ENCODE measurements at places on chromosomes 5 and 9. TPM values are rescaled to one million over a fixed set of nuclear protein-coding genes. Genes with fewer than 3 reads are reported as not detected.

DNA sequence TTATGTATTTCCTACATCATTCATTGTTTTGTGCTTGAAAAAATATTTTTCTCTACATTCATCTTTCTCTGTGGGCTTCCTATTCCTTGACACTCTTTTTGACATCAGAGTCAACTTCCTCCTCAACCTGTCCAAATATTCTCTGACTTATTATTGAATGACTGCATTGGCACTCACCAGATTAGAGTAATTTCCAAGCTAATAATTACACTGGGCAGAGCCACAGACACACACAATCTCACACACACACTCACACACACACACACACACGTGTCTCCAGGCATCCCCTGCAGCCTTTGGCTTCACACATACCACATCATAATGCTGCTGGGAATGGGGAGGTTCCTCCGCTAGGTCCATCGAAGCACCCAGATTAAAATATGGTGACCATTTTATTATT lies 184.5 kb downstream of the SYK start:
- H3K4me3 ChIP-seq = no peak overlapping the region
- H3K36me3 ChIP-seq = no peaks in the 10 kb centered on the region
- no peaks in the 10 kb centered on the region for H3K27me3 ChIP-seq
- H3K27ac ChIP-seq = no peak overlapping the region
- no peak for DNase-seq
- H3K4me1 ChIP-seq = no peaks in the 10 kb centered on the region

DNA sequence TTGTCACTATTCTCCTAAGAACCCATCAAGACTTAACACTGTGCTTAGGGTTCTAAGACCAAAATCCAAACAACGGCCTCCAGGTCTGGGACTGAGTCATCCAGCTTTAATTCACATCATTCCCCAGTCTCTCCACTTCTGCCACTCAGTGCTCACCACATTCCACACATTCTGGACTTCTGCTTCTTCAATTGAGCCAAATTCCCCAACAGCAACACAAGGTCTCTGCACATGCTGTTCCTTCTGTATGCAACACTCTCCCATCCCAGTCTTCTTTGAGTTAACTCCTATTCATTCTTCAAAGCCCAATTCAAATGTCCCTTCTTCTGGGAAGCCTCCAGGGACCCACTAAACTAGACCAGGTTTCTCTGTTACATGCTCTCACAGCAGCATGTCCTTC lies 97.8 kb downstream of the GPR21 start:
- no peak overlapping the region for H3K27ac ChIP-seq
- no peak overlapping the region for H3K4me3 ChIP-seq
- H3K27me3 ChIP-seq = no peaks in the 10 kb centered on the region
- peaks cover 3% of the 10 kb centered on the region for H3K4me1 ChIP-seq
- peak; percentile 31 for DNase-seq

- no peak for DNase-seq
- H3K4me3 ChIP-seq = no peak overlapping the region
- H3K27me3 ChIP-seq = no peaks in the 10 kb centered on the region
- H3K36me3 ChIP-seq = no peaks in the 10 kb centered on the region
- no peak overlapping the region for H3K27ac ChIP-seq
Observed at GRCh38 chr9:123425261-123425821, 69.3 kb downstream of the CRB2 start.

DNA sequence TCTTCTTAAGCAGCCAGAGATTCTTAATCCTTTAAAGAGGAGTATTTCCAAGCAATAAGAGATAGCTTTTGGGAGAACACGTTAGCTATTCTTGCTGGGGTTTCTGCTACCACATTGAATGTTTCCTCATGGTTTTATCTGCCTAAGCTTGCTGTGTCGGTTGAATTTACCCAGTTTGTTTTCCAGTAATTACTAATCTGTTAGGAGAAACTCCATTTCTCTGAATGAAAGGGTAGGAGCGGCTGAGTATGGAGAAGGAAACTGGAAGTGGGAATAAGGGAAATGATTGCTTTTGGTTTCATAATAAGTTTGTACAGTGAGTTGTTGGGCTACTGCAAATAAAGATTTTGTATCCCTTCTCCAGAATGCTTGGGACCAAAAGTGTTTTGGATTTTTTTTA lies 1.2 kb downstream of the JAK2 start:
- peak overlapping the region; percentile 86 for H3K4me3 ChIP-seq
- peaks cover 3% of the 10 kb centered on the region for H3K36me3 ChIP-seq
- peak; percentile 39 for DNase-seq
- H3K27ac ChIP-seq = peak overlapping the region; percentile 93
- no peaks in the 10 kb centered on the region for H3K27me3 ChIP-seq

DNA sequence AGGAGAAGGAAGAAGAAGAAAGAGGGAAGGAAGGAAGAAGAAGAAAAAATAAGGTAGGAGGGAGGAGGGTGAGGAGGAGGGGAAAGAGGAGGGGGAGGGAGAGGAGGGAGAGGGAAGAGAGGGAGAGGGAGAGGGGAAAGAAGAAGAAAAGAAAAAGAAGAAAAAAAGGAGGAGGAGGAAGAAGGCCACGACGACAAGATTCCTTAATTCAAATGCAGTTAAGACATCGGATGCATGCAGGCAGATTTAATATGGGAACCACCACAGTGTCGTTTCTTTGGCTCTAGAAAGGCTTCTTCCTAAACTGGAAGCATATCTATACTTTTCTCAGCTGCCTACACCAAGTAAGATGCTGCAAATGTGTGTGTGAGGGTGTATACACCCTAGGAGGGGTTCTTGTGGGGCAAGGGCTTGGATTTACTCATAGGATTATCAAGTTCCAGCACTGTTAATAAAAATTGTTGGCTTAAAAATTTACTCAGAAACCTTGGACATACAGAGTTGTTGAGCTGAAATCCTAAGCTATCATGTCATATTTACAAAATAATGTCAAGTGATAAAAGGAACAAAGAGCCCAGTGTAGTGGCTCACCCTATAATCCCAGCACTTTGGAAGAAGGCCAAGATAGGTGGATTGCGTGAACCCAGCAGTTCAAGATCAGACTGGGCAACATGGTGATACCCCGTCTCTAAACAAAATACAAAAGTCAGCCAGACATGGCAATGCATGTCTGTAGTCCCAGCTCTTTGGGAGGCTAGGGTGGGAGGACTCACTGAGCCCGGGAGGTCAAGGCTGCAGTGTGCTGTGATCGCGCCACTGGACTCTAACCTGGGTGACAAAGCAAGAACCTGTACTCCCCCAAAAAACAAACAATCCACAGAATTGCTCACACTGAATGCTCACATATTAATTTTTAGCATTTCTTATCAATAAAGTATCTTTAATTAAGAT lies 108.5 kb downstream of the UBAP2 start:
- no peak overlapping the region for H3K27ac ChIP-seq
- no peaks in the 10 kb centered on the region for H3K27me3 ChIP-seq
- H3K4me3 ChIP-seq = no peak overlapping the region

- no peaks in the 10 kb centered on the region for H3K27me3 ChIP-seq
- H3K4me1 ChIP-seq = no peaks in the 10 kb centered on the region
- no peak overlapping the region for H3K4me3 ChIP-seq
- no peak for DNase-seq
- no peak overlapping the region for H3K27ac ChIP-seq
Observed at GRCh38 chr5:77990020-77990419, 213.9 kb upstream of the TBCA start.

DNA sequence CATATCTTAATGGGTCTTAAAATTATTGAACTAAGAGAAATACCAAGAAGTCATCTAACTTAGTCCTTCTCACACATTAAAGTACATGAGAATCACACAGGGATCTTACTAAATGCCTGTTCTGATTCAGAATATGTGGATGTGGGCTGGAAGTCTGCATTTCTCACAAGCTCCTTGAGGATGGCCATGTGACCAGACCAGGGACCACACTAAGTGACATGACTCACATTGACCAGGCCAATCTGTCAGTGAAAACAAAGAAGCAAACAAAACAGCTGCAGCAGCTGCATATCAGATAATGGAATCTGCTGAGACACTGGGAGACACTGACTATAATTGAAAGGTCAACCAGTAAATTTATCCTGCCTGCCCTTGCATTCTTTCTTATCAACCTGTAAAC lies 110.5 kb downstream of the ADAMTS12 start:
- DNase-seq = peak; percentile 43
- no peak overlapping the region for H3K4me3 ChIP-seq
- no peaks in the 10 kb centered on the region for H3K36me3 ChIP-seq
- H3K4me1 ChIP-seq = peaks cover 5% of the 10 kb centered on the region
- H3K27ac ChIP-seq = no peak overlapping the region

KLHL9 gene
- total RNA-seq = 38.4 TPM

ZCCHC10 gene
- 12.3 TPM for total RNA-seq

- H3K27me3 ChIP-seq = no peaks in the 10 kb centered on the region
- no peak overlapping the region for H3K27ac ChIP-seq
- no peaks in the 10 kb centered on the region for H3K36me3 ChIP-seq
- peaks cover 15% of the 10 kb centered on the region for H3K4me1 ChIP-seq
- no peak for DNase-seq
Observed at GRCh38 chr5:151255621-151256286, 2.8 kb downstream of the GM2A start.

- peak; percentile 91 for DNase-seq
- peak overlapping the region; percentile 72 for H3K27ac ChIP-seq
- no peaks in the 10 kb centered on the region for H3K27me3 ChIP-seq
- H3K4me3 ChIP-seq = peak overlapping the region; percentile 50
- peaks cover 35% of the 10 kb centered on the region for H3K4me1 ChIP-seq
Observed at GRCh38 chr5:142684508-142685041, 1.3 kb downstream of the FGF1 start.

GRCh38 chr5:170343177-170343576 lies 45.6 kb upstream of the LCP2 start:
- H3K27ac ChIP-seq = no peak overlapping the region
- no peaks in the 10 kb centered on the region for H3K4me1 ChIP-seq
- DNase-seq = no peak
- no peak overlapping the region for H3K4me3 ChIP-seq

- peaks cover 11% of the 10 kb centered on the region for H3K36me3 ChIP-seq
- no peaks in the 10 kb centered on the region for H3K27me3 ChIP-seq
- DNase-seq = peak; percentile 88
- H3K27ac ChIP-seq = peak overlapping the region; percentile 97
- peaks cover 42% of the 10 kb centered on the region for H3K4me1 ChIP-seq
Observed at GRCh38 chr5:177546258-177546741, 8.1 kb downstream of the FAM193B start.

DNA sequence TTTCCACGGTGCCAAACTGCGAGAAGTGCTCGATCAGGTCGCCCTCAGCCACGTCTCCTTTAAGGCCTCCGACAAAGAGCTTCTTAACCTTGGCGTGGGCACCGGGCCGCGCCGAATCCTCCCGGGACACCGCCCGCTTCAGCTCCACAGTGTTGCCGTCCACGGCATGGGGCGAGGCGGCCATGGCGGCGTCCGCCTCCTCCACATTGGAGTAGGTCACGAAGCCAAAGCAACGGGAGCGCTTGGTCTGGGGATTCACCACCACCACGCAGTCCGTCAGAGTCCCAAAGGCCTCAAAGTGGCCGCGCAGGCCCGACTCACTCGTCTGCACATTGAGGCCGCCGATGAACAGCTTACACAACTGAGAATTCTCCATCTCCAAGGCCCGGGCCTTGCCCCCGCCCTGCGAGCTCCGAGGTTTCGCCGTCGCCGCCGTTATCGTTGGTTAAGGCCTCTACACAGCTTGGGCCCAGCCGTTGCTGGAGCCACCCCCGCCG lies 424 bp downstream of the HNRNPA0 start:
- peaks cover 10% of the 10 kb centered on the region for H3K36me3 ChIP-seq
- H3K27ac ChIP-seq = peak overlapping the region; percentile 96
- H3K4me3 ChIP-seq = peak overlapping the region; percentile 98
- peaks cover 14% of the 10 kb centered on the region for H3K4me1 ChIP-seq
- no peaks in the 10 kb centered on the region for H3K27me3 ChIP-seq

- H3K27ac ChIP-seq = no peak overlapping the region
- DNase-seq = no peak
- H3K36me3 ChIP-seq = no peaks in the 10 kb centered on the region
- H3K4me1 ChIP-seq = no peaks in the 10 kb centered on the region
Observed at GRCh38 chr9:131854334-131854733, 114.5 kb upstream of the RAPGEF1 start.

GRCh38 chr5:141172381-141173204 lies at the start of gene PCDHB7:
Gene PCDHB7, plus strand, starts transcription at chr5:141172644. Its CDS starts 192 bp downstream, at chr5:141172836.
- no peak within 1 kb of the TSS for H3K27ac ChIP-seq

GLIPR2 gene
- 33.3 TPM for total RNA-seq

GRCh38 chr5:72280581-72281069 lies 39.4 kb downstream of the MRPS27 start:
- H3K4me3 ChIP-seq = no peak overlapping the region
- no peaks in the 10 kb centered on the region for H3K36me3 ChIP-seq
- peak; percentile 50 for DNase-seq

IFNA21 gene
- not detected for total RNA-seq

DNA sequence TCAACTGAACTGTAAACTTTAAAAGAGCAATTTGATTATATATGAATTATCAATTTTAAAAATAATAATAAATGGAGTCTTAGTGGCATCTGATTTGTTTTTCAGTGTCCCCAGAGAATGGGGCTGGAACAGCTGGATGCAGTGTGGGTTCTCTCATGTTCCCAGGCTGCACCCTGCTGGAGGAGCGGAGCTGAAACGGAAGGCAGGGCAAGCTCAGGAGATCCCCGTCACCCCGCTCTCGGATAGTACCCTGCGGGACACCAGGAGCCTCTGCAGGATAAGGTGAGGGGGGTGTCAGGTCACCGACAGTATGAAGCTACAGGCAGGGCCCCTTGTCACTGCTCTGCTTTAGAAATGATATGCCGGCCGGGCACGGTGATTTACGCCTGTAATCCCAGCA lies 57.3 kb downstream of the S1PR3 start:
- no peak for DNase-seq
- peaks cover 10% of the 10 kb centered on the region for H3K4me1 ChIP-seq
- no peak overlapping the region for H3K4me3 ChIP-seq
- no peaks in the 10 kb centered on the region for H3K27me3 ChIP-seq
- H3K27ac ChIP-seq = no peak overlapping the region
- no peaks in the 10 kb centered on the region for H3K36me3 ChIP-seq

DNA sequence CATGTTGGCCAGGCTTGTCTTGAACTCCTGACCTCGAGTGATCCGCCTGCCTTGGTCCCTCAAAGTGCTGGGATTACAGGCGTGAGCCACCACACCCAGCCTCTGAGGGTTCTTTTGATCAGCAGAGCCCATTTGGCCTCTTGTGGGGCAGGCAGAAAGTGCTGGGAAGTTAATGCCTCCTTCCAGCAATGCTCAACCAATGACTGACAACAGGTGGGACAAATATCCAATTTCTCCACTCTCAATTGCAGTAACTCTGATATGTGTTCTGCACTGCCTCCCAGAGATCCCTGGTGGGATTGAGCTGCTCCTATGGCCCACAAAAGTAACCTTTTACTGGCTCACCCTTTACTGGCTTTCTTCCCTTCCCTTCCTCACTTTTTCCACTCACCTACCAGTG lies 79.9 kb upstream of the APC start:
- H3K27ac ChIP-seq = no peak overlapping the region
- DNase-seq = no peak
- H3K36me3 ChIP-seq = no peaks in the 10 kb centered on the region
- no peaks in the 10 kb centered on the region for H3K4me1 ChIP-seq
- no peak overlapping the region for H3K4me3 ChIP-seq

TEK gene
- total RNA-seq = 8.3 TPM

GRCh38 chr9:89319015-89319905 lies 960 bp downstream of the SECISBP2 start:
- H3K27me3 ChIP-seq = no peaks in the 10 kb centered on the region
- peak overlapping the region; percentile 78 for H3K4me3 ChIP-seq
- DNase-seq = no peak
- H3K36me3 ChIP-seq = peaks cover 27% of the 10 kb centered on the region
- peak overlapping the region; percentile 96 for H3K27ac ChIP-seq
- H3K4me1 ChIP-seq = peaks cover 30% of the 10 kb centered on the region

All from osteoblast (primary cell).